ENCODE measurements at places on chromosomes 6 and 20.

GRCh38 chr6:91447530-91448254 lies 860.8 kb upstream of the MAP3K7 start:
- no peak for DNase-seq

- DNase-seq = no peak
Measured at GRCh38 chr6:19668710-19669109, 168.5 kb upstream of the ID4 start.

DNA sequence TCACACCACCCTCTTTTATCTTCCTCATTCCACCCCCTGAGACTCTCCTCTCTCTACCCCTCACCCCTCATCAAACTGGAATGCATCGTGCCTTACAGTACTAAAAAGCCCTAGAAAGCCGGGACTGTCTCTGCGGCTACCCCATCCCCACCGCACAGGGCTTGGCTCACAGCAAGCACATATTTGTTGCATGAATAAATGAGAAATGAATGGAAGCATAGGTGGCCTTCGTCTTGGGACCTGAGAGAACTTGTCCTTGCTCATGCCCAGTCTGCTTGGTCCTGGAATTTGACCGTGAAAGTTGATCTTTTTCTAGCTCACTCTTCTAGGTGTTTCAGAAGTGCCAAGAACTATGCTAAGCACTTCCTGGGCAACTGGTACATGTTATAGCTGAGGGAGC lies 53.3 kb downstream of the APCDD1L start:
- no peak for DNase-seq

- DNase-seq = no peak
Measured at GRCh38 chr6:101803136-101803535, 409.6 kb downstream of the GRIK2 start.

GRCh38 chr6:125835221-125835744 lies 44.5 kb downstream of the NCOA7 start:
- DNase-seq = no peak

DNA sequence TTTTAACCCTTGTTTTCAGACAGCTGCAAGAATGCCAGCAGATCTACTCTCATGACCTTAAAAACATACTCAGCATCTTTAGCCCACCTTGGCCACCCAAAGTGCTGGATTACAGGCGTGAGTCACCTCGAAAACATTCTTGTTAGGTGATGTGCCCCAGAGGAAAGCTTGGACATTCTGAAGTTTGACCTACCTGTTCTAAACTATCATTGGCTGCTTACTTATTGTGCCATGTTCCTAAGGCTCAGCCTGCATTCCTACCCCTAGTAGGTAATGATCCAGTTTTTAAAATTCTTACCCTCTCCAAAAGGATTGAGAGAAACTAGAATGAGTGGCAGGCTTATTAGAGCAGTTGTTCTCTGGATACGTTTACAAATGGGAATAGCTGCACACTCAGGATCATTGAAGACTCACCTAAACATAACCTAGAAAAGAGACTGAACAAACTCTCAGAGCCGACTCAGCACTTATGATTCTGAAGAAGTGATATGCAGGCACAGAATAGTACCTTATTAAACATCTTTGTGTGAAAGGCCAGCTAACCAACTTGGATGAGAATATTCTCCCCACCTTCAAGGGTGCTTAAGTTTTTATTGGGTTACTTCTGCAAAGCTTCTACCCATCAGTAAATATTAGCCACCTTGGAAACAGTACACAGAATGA lies 362.1 kb downstream of the NRN1 start:
- DNase-seq = no peak

DNA sequence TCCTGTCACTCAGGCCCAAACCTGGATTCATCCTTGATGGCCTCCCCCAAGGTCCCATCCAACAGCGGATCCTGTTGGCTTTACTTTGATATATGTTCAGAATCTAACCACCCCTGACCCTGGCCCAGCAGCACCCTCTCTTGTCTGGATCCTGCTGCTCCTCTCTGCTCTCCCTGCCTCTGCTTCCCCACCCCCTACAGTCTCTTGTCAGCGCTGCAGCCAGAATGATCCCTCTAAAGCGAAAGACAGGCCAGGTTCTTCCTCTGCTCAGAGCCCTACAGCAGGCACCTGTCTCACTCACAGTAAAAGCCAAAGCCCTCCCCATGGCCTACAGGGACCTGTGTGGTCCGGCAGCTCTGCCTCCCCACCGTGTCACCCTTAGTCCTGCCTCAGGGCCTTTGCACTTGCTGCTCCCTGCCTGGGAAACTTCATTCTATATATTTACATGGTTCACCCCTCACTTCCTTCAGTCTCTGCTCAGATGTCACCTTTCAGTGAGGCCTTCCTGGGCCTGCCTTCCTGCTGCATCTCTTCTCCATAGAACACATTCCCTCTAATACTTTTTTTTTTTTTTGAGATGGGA lies 37.4 kb upstream of the KCNB1 start:
- DNase-seq = no peak

DNA sequence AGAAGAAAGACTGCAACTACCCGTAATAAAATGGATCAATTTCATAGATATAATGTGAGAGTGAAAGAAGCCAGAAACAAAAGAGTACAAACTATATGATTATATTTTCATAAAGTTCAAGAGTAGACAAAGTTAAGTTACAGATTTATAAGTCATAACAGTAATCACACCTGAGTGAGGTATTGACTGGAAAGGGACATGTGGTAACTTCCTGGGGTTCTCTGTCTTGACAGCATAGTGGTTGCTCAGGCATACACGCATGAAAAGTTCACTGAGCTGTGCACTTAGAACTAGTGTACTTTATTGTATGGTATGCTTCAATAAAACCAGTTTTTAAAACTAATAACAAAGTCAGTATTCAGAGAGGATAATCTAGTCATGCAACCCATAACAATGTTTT lies 653.6 kb downstream of the EPM2A start:
- DNase-seq = no peak

GRCh38 chr6:129871221-129871620 lies 10.1 kb upstream of the TMEM244 start:
- no peak for DNase-seq

DNA sequence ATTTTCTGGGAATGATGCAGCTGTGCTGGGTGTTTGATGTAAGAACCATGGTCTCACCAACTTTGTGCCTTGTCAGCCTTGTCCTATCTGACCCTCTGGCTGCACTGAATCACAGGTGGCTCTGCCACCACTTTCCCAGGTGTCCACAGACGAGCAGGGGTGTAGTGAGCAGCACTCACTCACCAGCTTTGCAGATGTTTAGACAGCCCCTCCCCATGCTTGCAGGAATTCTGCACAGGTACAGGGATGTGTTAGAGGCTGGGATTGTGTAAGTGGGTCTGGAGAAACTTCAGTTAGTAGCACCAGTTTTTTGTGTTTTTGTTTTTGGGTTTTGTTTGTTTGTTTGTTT lies 88.2 kb upstream of the NAA20 start:
- no peak for DNase-seq

- DNase-seq = no peak
Measured at GRCh38 chr6:2344319-2344905, 99.0 kb upstream of the GMDS start.

- no peak for DNase-seq
Measured at GRCh38 chr20:57595041-57596030, 24.9 kb downstream of the ZBP1 start.

GRCh38 chr20:33251496-33251895 lies 15.7 kb downstream of the BPIFA1 start:
- no peak for DNase-seq

DNA sequence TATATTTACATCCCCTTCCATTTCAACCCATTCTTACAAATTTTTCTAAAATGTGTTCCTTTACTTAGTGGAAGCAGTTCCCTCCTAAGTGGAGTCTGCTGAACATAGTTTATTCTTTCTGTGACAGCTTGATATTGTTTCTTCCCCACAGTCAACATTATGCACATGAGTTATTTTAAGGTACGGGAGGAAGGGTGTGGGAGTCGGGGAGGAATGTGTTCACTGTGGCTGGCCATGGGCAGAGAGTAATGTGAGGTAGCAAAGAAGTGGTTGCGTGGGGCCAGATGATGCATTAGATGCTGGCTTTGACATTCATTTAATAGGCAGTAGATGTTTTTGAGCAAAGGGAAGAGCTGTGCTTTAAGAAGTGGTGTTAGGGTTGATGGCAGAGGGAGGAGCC lies 98.5 kb downstream of the ARMC2 start:
- DNase-seq = no peak

DNA sequence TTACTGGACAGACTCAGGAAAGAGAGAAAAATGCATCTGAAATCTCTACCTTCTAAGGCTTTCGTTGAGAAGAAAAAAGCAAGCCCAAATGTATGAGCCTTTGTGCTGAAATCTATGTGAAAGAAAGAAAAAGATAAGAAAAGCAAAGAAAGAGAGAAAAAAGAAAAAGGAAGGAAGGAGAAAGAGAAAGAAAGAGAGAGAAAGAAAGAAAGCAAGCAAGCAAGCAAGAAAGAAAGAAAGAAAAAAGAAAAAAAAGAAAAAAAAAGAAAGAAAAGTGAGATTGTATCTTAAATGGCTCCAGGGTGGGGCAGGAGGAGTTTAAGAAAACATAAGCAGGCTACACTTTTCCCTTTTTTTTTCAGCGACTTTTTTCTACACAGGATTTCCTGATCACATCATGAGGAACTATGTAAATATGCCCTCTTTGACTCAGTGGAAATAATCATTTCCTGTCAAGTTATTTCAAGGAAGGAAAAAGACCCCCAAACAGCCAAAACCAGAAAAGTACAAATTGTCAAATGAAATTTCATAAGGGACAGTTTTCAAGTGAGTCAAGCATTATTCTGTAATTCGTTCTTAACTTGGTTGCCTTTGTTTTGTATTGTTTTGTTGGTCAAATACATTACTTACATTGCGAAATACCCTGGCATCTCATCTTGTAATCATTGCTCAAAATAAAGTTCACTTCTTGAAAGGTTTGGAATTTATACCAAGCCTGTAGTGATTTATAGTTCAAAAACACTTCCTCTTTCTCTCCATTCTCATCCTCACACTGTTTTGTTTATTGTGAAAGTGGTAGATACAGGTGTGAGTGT lies 79.5 kb upstream of the RNF217 start:
- DNase-seq = no peak

- no peak for DNase-seq
Measured at GRCh38 chr20:3430376-3431069, 23.1 kb upstream of the DNAAF9 start.

GRCh38 chr6:94487371-94487770 lies 1068.0 kb upstream of the EPHA7 start:
- DNase-seq = no peak

DNA sequence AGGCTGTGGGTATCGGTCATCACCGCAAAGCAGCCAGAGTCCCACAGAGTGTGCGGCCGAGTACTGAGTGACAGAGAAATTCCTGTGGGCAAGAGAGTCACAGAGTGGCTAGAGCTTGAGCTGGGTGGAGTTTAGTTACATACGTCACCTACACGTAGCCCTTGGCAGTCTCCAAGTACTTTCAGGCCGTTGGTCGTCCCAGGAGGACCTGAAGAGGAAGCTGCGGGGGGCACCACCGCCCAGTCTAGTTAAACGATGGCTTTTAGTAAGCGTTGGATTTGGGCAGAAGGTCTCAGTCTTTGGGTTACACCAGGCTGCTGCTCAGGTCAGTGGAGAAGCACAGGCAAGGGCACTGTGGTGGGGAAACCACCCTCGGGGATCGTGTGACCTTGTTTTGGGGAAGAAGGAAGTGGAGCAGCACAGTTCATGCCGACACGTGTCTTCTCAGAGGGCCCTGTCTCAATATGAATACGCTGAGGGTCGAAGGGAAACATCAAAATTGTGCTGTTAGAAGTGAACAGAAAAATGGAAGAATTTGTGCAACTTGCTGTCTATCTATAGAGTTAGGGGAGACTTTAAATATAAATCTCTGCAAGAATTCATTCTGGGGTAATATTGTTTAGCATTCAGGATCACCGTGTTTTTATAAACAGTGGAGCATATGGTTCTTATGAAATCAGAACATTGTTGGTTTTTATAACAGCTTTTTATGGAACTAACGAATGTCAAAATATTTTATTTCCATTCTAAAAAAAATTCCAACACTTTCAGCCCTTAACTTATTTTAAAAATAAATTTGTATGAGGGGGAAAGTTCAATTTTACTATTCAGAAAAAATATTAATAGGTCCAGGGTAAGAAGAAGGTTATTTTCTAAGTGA lies 28.6 kb downstream of the KIF25 start:
- DNase-seq = no peak

DNA sequence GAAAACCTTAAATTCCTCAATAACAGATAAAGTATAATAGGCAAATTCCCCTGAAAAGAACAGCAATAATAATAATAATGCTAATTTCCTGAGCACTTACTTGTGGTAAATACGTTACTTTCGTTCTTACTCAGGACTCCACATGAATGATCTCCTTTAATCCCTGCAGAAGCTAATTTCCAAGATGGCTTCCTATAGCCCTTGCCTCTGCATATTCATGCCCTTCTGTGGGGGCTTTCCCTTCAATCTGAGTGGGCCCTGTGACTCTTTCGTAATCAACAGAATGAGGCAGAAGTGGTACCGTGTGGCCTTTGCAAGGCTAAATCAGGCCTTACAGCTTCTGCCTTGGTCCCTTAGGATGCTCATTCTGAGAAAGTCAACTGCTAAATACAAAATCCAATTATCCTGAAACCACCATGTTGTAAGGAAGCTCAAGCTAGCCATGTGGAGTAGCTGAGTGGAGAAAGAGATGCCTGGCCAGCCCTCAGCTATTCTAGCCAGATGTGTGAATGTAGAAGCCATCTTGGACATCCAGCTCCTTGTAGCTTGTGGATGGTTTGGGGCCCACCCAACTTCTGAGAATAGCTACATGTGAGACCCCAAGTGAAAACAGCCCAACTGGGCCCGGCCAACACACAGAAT lies 50.5 kb downstream of the MCUR1 start:
- no peak for DNase-seq

GRCh38 chr6:135675862-135676261 lies 175.6 kb upstream of the PDE7B start:
- DNase-seq = no peak

DNA sequence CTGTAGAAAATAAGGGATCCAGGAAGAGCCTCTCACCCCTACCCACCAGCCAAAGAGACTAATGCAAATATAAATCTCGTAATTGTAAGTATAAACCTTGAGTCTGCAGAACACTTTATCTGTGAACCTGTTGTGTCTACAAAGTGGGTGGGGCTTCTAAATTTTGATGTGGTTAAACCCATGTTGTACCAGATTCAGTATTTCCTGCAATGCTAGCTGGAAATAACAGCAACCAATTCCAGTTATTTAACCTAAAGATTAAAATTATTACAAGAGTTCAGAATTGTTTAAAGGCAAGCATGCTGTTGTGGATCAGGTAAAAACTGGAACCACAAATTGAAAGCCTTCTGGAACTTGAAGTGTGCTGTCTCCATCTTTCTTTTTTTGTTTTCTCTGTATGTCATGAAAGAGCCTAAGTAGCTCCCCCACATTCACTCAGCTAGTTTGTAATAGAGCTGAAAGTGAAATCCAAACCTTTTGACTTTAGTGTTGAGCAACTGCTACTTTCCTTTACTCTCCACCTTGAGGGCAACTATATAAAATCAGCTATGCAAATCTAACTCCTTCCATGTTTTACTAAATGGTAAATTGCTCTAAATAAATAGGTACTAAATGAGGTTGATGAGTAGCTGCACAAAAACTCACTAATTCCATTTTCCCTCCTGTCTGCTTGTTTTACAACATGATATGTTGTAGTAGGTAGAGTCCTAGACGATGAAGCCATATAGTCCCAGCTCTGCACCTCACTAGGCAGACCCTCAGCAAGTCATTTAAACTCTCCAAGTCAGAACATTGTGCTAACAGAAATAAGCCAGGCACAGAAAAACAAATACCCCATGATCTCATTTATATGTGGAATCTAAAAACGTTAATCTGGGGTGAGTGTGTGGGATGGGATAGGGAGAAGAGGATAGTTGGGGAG lies 17.9 kb upstream of the THEMIS start:
- no peak for DNase-seq

GRCh38 chr6:123902738-123903313 lies 99.2 kb downstream of the NKAIN2 start:
- no peak for DNase-seq

All from nucleus accumbens (tissue), 56 donors.